Esophagus squamous epithelium (tissue), 5 donors: ENCODE measurements at places on chromosomes 12 and 14.

GRCh38 chr12:29737644-29738043 is 46.1 kb downstream of the TMTC1 start:
- DNase-seq = no peak

DNA sequence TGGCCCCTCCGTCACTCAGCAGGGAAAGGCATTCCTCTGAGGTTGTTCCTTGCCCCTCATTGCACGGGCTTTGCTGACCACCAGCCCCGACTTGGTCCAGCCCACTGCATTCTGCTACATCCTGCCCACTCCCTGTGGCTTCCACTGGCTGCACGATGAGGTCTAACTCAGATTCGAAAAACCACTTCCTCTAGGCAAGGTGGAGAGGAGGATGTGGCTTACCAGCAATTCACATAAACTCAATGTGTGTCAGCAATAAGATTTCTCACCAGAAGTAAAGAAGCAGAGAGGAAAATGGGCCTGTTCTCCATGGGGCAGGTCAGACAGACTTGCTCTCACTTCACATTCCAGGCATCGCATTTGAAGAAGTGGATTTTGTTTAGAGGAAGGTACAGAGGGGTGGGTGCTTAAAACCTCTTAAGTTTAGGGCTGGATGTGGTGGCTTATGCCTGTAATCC is 14.7 kb downstream of the GPR68 start:
- no peak for DNase-seq

- DNase-seq = no peak
These were observed 43.0 kb upstream of the CHPT1 start for GRCh38 chr12:101654442-101654841.

DNA sequence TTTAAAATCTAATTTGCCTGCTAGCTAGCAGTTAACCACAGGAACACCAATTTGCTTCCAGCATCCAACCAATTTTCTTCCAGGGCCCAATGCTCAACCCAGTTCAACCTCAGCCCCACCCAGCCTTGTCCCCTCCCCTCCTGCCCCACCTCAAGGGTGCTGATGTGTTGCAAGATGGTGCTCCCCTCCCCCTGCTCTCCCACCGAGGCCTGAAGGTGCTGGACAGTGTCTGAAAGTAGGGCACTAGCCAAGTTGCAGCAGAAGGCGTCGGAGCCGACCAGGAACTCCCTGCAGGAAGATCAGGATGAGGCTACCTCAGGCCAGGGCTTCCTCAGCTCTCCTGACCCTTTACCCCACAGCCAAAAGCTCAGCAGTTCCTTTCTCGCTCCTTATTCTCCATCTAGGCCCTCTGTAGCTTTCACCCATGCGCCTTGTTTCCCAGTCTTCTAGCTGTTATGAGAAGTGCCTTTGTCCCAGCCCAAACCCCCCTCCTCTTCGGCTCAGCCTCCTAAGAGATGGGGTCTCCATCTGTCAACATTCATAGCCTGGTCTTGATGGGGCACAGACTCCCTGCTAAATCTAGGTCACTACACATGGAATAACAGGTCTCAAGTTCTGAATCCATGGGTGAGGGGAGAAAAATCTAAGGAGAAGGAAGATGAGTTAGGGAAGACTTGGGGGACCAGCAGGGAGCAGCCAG is 3.6 kb downstream of the STAT6 start:
- DNase-seq = no peak

- DNase-seq = no peak
These were observed 75.4 kb upstream of the CCND2 start for GRCh38 chr12:4197922-4198763.

- DNase-seq = no peak
These were observed 96.2 kb upstream of the BMP4 start for GRCh38 chr14:54052696-54053385.

- DNase-seq = no peak
These were observed 39.9 kb downstream of the BCL11B start for GRCh38 chr14:99231850-99232713.

DNA sequence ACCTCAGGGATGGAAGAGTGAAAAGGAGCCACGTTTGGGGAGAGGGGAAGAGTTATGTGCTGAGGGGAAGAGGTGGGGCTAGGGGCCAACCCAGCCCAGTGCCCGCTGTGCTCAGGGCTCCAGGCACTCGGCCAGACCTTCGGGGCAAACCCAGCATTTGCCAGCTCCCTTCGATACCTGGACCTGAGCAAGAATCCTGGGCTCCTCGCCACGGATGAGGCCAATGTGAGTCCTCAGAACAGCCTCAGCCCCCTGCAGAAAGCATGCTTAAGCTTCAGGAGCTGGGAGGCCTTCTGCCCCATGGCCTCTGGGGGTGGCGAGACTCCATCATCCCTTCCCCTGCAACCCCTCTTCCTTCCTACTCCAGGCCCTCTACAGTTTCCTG is 5.0 kb downstream of the CARMIL3 start:
- DNase-seq = no peak

DNA sequence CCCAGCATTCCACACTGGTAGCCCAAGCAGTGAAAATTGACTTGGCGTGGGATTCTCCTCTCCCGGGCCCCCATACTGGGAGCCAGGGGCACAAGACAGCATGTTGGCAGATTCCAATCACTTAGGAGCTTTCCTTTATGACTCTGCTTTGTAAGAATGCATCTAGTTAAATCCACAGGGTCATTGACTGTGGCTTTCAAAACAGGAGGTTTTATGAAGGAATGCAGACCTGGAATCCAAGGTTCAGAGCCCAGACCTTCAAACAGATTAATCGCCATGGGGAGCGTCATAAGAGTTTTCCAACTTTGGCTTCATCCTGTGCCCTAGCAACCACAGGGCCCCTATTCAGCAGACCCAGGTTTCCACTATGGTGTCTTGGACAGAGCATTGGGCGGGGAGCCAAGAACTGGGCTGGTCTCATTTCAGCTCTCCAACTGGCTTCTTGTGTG is 76.4 kb upstream of the RMST start:
- DNase-seq = no peak

DNA sequence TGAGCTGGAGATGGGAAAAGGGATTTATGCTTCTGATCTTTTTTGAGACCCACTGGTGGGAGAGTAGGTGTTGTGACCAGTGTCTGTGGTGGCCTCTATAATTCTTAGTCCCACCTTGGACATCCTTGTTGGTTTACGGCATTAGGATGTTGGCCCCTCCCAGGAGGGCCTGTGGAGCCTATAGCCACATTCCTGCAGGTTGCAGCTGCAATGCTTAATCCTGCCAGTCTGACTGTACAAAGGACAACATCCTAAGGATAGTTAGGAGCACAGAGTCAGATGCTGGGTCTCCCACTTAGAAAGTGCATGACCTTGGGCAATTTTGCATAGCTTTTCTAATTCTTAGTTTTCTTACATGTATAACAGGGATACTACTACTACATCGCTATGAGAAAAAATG is 150.9 kb upstream of the SLC38A2 start:
- DNase-seq = no peak

DNA sequence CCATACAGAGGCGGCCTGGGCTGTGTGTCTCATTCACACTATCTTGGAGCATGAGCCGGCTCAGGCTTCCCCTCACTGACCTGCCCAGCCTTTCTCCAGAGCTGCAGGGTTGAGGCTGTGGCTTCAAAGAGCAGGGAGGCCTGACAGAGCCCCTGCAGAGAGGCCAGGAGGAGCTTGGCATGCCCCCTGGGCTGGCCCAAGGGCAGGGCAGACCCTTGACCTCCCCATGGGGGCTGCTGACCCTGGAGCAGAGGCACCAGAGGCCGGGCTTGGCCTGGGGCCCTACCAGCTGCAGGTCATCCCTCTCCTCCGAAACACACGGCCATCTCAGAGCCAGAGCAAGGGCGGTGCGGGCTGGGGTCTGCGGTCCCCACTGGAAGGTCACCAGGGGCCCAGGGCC is 46.6 kb upstream of the FZD10 start:
- DNase-seq = no peak

- no peak for DNase-seq
These were observed 370.9 kb upstream of the KITLG start for GRCh38 chr12:88951177-88951576.

DNA sequence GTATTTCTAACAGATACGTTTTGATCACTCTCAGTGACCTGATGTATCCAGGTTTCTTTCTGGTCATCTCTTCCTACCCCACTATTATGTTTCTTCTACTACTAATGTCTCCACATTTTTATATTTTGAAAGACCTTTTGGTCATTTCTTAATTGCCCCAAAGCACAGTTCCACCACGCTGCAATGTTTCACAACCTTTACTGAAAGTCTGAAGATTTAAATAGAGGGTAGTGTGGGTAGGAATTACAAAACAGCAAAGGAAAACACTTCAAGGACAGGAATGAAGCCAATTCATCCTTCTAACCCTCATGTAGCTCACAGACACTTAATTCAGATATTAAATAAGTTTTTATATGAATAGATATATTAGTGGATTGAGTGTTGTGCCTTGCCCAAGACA is 36.1 kb upstream of the SLC16A7 start:
- no peak for DNase-seq

DNA sequence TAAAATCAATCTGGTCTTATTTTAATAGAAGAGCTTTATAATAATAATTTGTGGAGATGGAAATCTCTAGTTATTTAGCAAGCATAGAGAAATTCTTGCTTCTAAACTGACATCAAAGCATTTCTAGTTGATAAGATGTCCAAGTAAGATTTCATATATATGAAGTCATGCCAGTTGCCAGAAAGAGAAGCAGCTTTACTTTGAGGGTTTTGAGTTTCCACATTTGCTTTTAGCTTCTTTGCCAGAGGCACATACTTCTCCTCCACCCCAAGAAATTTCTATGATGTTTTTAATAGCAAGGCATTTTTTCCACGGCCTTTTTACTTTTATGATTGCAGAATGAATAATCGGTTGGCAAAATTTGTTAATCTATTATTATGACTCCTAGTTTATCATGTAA is 24.2 kb upstream of the YAF2 start:
- no peak for DNase-seq

DNA sequence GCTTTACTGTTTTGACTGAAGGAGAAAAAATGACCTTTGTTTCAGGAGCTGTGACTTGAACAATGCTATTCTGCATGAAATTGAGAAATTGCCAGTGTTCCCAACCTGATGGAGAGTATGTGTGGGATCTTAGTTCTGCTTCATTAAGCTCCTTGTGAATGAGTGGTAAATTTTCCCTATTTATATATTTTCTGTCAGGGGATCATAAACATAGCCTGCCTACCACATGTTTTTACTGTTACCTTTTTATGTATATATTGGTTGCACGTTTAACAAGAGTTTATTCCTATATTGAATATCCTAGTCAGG is 271.7 kb downstream of the PDZRN4 start:
- no peak for DNase-seq

DNA sequence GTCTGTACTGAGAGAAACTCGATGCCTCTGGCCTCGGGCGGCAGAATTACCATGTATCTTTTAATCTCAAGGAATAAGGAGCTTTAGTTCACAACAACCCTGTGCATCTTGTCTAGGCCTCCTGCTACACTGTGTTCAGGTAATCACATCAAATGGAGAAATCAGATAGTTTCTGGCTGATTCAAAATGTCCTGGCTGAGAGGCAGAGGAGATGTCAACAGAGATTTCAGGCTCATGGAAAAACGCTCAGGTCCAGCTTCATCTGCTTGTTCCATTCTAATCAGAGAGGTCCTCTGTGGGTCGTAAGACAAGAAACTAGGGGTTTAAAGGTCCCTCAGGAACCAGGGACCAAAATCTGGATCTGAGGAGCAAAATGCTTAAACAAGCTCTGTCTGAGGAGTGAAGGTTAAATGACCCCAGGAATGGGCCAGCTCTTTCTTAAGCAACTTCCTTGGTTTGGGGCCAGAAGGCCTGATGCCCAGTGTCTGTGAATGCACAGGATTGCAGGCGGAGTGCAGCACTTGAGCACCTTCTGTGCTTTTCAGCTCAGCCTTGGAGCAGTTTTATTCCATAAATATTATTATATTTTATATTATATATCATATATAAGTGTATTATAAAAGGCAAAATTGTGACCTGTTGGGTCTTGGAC is 170.2 kb upstream of the PRICKLE1 start:
- DNase-seq = no peak

DNA sequence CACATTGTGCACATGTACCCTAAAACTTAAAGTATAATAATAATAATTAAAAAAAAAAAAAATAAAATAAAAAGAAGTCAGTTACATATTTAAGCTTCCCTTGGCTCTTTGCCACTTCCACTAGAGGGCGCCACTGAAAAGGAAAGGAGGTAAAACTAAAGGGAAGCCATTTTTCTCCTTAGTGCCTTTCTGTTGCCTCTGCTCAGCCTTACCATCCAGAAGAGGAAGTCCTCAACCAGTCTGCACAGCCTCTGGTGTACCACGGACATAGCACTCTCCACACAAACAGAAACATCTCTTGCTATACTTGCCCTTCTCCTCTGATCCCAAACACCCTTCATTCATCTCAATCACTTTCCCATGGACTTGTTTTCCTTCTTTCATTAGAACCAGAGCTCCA is 169.0 kb upstream of the EEA1 start:
- peak; percentile 13 for DNase-seq

DNA sequence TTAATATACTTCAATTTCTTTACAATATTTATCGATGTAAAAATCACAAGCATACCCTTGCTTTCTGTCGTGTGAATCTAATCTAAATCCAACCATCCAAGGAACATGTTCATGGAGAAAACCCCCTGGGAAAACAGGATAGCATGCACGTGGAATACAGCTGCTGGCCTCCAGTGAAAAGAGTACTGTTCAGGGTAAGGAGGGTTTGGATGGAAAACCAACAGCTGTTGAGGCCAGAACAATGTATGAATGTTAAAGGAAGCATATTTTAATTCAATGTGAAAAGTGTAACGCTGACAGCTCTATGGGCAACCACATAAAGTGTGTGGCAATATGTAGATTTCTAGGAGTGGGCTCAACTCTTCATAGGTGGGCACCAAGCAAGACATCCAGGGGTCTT is 344.0 kb downstream of the TMEM132D start:
- DNase-seq = no peak

DNA sequence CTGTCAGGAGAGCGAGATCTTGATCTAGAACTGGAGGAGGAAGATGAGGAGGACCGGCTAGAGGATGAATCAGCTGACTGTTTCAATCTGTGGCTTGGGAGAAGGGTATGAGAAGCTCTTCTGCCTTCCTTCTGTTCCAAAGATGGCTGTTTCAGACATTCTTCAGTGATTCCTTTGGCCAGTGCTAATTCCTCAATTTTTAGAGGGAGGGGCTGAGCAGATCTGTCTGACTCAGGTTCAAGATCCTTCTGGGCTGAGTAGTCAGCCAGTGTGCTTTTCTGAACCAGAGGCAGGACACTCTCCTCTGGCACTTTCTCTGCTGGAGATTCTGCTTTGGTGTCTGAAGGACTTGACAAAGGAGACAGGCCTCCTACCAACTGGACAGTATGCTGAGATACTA is 15.2 kb downstream of the ACIN1 start:
- DNase-seq = no peak

DNA sequence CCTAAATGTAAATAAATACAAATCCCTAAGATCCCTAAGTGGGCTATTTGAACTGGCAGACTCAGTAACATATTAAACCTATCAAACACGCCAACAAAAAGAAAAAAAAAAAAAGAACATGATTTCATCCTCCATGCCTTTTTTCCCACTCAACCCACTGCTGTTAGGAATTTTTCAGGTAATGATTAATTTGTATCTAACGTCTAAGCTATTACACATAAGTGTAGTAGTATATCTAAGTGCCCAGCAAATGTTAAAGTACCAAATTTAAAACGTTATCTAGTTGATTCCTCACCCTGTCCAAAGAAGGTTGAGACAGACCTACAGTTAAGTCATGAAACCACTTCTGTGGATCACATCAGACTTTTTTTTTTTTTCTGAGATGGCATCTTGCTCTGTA is 16.4 kb upstream of the ARID4A start:
- DNase-seq = no peak
